ENCODE measurements at places on chromosomes 7 and 10.

DNA sequence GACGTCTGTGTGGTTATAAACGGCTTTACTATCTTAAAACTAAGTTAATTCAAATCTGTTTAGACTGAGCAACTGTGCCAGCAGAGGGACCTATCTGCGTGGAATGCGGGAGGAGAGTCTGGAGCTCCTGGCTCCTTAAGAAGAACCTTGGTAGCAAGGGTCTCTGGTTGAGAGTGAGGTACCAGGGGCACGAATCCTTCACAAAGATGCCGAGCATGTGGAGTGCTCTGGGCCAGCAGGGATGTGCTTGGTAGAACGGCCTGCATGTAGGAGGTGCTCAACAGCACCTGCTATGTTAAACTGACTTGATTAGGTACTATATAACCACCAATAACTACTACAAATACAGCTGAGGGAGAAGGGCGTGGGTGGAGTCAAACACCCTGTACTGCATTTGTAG lies 102.6 kb downstream of the VIPR2 start:
- DNase-seq: no peak

DNA sequence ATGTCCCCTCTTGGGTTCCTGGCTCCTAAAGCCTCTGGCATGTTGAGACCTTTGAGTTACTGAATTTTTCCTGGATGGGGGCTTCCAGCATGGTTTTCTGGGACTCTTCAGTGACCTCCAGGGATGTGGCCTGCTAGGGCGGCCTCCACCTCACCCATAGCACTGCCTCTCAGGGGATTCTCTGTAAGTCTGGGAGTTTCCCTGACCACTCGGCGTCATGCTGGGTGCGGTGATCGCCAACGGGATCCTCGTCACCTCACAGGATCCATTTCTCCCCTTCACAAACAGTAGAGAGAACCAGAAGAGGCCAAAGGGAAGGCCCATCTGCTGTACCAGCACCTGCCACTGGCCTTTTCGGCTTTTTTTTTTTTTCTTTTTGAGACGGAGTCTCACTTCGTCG lies 84.3 kb downstream of the NPTX2 start:
- DNase-seq: no peak

DNA sequence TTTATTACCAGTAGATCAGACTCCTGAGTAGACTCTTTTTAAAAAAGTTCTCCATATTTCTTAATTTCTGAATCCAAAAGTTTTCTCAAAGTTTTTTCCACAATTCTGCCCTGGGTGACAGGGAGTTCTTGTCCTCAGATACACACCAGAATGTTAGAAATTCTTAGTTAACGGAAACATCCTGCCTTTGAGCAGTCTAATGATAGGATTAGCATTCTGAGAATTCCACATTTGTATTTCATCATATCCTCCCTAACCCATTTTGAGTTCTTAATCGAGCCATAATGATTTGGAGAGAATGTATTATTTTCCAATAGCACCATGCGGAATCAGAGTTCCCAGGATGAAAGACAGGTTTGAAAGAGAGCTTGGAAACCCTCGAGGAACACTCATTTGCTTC lies 28.9 kb upstream of the MRPS33 start:
- no peak for DNase-seq

DNA sequence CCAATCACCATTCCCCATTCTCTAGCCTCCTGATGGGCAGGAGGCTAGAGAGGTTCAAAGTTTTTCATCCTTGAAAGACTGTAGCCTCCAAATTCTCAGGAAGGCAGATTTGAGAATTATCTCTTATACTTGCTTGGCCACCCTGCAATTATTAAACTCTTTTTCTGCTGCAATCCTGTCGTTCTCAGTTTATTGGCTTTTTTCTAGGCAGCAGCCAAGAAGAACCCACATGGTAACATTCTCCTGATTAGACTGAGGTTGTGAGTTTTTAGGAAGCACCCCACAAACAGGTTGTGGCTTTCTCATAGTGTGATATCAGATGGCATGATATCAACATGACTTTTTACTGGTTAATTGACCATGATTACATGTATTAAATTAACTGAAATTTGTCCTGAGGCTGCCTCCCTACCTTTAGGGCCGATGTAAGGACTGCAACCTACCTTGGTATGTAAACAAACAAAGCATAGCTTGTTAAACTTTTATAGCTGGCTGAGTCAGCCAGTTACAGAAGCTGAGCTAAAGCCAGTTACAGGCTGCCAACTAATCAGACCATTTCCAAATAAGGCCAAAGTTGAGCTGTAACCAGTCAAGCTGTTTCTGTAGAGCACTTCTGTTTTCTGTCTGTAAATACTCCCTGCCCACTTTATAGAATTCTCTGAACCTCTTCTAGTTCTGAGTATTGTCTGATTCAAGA lies 3.2 kb upstream of the ZNF248 start:
- no peak for DNase-seq

- no peak for DNase-seq
Measured at GRCh38 chr7:3955751-3956696, 655.0 kb downstream of the SDK1 start.

DNA sequence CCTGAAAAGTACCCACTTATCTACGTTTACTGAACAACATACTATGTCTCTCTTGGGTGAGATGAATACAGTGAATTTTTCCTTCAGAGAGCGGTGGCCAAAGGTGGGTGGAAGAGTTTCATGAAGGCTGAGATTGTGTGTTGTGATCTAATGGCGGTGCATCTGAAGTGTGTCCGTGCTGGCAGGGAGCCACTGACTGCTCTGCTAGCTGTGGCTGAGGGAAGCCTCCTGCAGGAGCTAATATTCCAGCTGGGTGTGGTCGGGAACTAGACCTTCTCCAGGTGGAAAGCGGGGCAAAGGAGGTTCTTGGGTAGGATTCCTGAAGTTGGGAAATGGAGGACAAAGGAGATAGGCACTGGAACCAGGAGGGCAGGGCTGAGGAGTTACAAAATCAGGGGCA lies 69.2 kb upstream of the GRB10 start:
- no peak for DNase-seq

DNA sequence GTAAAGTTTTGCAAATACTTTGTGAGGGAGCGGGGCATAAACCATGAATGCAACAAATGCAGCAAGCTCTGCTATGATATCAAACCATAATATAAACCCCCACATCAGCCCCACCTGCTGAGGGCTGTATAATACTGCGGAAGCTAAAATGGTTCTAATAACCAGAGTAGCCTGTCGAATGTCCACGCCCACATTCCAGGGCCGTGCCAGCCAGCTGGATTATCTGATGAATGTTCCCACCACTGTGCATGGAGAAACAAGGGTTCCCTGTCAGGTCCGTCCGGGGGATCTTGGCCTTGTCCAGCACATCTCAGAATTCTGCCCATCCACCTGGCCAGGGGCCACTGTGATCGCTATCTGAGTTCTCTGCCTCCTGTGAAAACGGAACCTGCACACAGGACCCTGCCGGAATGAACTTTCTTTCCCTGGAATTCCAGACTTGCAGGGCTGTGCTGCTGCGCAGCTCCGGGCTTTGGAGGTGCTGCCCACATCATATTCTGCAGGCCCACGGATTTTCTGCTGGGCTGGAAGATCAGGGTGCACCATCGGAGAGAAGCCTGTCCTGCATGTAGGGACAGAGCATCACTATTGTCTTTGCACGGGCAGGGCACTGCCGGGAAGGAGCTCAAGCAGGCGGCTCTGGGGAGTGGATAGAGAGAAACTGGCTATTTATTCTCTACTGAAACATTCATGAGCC lies 77.0 kb upstream of the GNA12 start:
- no peak for DNase-seq

DNA sequence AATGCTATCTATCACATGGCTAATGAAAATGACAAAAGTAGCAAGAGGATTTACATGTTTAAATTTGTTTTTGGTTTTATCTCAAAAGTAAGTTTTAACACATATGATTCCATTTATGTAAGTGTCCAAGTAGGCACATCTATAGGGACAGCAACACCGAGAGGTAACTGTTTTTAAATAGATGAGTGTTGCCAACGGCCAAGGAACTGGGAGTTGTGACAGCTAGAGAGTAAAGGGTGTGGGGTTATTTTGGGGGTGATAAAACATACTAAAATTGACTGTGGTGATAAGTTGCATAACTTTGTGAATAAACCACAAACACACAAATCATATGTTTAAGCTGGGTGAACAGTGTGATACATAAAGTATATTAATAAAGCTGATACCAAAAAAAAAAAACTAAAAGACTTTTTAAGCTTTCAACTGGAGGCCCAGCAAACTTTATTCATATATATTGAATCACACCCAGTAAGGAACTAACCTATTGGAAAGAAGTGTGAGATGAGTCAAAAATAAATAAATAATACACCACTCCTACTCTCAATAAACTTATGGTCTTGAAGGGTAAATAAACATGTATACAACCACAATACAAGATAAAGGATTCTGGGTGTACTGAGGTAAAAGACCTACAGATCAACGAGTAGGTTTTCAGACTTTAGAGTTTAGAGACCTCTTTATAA lies 33.0 kb downstream of the LRRC72 start:
- no peak for DNase-seq

DNA sequence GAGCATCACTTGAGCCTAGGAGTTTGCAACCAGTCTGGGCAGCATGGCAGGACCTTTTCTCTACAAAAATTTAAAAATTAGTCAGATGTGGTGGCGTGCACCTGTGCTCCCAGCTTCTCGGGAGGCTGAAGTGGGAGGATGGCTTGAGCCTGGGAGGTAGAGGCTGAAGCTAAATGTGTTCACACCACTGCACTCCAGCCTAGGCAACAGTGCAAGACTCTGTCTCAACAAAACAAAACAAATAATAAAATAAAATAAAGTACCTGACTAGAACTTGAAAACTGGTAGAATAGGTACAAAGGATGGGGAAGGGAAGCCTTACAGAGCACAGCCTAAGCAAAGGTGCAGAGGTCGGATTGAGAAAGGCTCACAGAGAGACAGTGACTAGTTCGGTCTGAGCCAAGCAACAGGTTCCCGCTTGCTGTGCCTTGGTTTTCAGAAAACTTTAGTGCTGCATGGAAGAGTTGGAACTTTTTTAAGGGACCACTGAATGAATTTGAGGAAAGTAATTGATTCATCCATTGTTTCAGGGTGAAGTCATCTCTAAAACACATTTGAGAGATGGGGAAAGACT lies 100.1 kb upstream of the STK17A start:
- DNase-seq: no peak

DNA sequence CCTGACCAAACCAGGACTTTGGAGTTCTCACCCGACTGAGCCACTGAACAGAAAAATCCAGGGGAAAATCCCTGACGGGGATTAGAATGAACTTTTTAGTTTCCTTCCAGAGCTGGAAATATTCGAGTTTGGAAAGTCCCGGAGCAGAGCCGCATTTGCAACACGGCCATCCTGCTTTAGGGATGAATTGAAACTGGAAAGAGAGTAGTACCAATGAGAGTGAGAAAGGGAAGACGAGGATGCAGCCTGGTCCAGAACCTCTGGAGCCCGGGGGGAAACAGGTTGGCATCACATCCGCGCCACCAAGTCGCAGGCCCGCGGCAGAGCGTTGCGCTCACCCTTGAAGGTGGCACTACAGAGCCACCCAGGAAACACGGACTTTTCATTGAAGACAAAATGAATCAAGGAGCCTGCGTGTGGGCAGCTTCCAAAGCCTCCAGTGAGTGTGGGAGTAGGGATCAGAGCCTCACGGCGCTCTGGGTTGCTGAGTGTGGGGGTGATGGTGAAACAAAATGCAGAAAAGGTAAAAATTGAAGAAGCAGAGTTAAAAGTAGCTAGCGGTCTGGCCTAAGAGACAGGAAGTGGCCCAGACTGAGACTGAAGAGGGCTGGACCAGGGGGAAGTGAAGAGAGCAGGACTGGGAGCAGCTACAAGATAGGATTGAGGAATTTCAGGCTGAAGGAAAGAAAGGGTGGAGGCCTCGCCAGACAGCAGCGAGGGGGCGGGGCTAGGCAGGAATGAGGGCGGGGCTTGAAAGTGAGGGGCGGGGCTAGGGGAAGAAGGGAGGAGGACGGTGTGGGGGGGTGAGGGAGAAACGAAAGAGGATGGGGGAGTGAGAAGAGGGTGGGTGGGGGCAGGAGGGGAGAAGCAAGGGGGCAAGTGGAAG lies 1.8 kb downstream of the SMURF1 start:
- DNase-seq: peak; percentile 54

- no peak for DNase-seq
Measured at GRCh38 chr10:10418387-10418786, 599.3 kb upstream of the CELF2 start.

- DNase-seq: peak; percentile 35
Measured at GRCh38 chr7:41881331-41882130, 178.6 kb upstream of the INHBA start.

DNA sequence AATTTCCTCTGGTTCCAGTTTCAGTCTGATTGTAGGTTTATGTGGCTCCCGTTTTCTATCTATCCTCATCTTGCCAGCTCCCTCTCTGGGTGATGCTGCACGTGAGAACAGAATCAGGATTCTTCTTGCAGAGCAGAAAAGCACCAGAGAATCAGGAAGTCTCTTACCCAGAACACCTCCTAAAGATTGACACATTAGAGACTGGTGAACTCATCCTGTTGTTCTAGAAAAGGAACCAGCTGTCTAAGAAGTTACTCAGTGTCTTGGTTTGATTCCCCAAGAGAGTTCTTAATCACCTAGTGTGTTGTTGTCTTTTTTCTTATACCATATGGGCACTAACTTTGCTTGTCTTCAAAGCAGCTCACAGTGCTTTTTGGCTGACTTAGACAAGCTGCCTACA lies 152.4 kb downstream of the DGKI start:
- no peak for DNase-seq

DNA sequence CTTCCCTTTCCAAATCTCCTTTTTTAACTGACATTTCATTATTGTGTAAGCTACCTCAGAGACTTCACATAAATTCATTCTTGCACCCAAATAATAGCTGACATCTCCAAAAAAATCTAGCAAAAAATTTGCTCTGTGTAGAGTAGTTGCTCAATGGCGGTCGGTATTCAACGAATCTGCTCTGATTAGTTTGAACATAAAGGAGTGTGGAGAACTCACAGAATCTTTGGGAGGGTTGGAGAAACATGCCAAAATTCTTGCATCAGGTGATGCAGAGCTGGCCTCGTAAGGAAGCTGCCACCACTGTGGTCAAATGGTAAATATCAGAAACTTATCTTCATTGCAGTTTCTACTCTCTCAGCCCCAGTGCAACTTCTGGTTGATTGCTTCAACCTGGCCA lies 201.2 kb upstream of the MDFIC start:
- DNase-seq: no peak
